Aorta (tissue), 5 donors: ENCODE measurements at places on chromosomes 3 and 15.

GRCh38 chr3:43759297-43759782 is 68.6 kb downstream of the ABHD5 start:
- no peak for DNase-seq

DNA sequence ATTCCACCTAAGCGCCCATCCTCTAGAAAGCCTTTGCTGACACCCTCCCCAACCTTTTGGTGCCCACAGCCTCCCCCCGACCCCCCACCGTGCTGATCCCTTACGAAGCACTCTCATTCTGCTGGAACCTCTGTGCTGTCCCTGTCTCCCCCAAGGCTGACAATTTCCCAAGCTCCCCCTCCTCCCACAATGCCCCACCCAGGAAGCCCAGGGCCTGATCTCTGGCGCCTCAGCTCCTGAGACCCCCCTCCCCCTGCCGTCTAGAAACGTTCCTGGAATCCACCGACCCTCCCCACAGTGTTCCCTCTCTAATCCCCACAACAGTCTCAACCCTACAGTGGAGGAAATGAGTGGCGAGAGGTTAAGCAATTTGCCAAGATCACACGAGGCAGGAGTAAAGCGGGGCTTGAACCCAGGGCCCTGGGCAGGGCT is 18.3 kb downstream of the MYL3 start:
- no peak for DNase-seq

DNA sequence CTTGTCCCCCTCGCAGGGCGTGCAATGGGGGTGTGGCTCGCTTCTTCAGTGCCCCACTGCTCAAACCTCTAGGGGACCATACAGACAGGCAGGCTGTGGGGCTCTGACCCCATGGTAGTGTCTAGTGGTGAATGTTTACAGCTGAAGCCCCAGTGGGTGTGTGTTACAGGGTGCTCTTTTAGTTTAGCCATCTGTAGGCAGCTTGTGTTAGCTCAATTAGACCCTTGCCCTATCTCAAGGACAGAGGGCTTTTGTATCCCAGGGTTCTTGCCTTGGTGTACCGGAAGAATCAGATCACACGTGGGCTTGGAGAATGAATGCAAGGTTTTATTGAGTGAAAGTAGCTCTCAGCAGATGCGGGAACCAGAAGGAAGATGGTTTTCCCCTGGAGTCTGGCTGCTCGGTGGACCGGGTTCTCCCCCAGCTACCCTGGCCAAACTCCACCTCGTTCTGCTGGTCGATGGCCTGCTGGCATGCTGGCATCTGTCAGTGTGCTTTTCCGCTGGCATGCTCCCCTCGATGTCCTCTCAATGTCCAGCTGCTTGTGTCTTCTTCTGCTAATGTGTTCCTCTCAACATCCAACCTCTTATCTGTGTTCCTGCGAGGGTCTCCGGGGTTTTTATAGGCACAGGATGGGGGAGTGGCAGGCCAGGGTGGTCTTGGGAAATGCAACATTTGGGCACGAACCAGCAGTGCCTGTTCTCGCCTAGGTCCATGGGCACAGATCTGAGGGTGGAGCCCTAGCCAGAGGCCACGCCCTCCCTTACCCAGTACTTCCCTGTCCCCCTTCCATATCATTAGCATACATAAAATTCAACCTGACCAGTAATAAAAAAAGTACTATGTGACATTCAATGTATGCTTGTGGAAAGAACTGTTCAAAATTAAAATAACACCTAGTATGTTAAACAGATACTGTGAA is 6.6 kb downstream of the SPCS1 start:
- no peak for DNase-seq

GRCh38 chr3:55988905-55989304 is 479.4 kb downstream of the ERC2 start:
- DNase-seq = no peak

- no peak for DNase-seq
These were observed 579 bp upstream of the UBE3A start for GRCh38 chr15:25439369-25439836.

DNA sequence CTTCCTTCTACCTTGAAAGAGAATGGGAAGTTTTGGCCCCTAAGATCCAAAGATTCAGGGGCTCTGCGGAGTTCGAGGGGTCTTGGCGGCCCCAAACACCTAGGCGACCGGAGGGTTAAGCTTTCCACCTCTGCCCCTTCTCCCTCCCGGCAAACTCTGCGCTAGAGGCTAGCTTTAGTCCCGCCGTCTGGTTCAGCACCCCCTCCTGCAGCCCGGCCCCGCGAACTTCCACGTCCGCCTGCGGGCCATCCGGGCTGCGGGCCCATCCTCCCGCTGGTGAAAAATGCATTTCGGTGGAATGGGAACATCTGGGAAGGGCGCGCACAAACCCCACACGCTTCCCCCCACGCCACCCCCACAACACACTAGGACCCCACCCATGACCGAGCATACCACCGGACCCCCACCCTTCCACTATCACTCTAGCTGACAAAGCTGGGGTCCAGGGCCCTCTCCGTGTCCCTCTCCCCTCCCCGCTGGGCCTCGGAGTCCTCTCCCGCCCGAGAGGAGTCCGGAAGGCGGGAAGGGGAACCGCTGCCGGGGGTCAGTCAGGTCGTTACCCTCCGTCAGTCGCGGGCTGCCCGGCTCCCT is 1.0 kb downstream of the SHOX2 start:
- no peak for DNase-seq

- DNase-seq = no peak
These were observed 12.0 kb downstream of the ALDH1A2 start for GRCh38 chr15:58053315-58054153.

GRCh38 chr15:84903751-84904150 is 19.3 kb downstream of the SLC28A1 start:
- no peak for DNase-seq

- DNase-seq = peak; percentile 36
These were observed 956 bp downstream of the ZIC1 start for GRCh38 chr3:147410116-147410525.

DNA sequence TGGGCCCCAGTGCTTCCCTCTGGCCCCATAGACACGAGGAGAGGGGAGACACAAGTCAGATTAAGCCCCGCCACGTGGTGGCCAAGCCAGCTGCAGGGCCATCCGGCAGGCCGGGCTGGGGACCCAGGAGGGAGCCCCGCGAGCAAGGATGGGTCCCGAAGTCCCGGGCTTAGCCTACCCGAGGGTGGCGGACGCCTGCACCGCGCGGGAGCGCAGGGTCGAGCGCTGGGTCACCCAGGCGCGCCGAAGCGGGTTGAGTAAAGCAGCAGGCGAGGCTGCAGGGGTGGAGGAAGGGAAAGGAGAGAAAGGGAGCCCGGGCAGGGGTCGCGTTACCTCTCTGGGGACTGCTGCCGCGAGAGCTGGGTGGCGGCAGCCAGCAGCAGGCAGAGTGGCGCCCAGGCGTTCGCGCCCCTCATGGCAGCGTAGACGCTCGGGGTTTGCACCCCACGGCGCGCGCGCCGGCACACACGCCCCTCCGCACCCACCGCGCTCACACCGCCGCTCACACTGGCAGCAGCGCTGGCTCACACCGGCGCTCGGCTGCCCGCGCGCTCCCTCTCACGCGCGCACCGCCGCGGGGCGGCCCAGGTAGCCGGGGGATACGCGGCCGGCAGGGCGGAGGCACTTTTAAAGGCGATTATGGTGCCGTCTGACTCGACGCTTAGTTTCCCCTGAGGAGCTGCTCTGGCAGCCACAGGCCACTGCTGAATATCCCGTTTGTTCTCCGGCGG is at the start of gene PCOLCE2:
TSS of gene PCOLCE2 (minus strand) at position 603 of the 731 bp plus-strand sequence. CDS start at position 416, 187 bp downstream.
- peak; percentile 52 for DNase-seq

DNA sequence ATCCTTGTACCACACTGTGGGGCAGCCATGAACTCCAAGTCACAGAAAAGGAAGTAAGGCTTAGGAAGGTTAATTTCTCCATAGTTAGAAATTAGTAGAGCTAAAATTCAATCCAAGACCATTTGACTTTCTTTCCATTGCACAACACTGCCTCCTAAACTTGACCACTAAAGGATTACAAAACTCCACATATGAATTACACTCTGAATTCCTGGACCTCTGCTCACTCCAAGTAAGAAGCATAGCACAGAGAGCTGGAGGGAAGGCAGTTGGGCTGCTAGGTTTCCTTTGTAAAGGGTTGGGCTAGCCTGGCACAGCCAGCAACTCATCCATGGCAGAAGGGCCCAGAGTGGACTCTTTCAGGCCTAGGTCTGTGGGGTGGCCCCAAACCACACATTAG is 134.4 kb downstream of the MYLK start:
- DNase-seq = peak; percentile 67
